ENCODE measurements at places on chromosomes 7 and 10.

- DNase-seq = no peak
These were observed 36.6 kb upstream of the FMC1 start for GRCh38 chr7:139304517-139304916.

- DNase-seq = no peak
These were observed 873.5 kb downstream of the REEP3 start for GRCh38 chr10:64394744-64395143.

GRCh38 chr10:55274367-55274766 is 473.3 kb upstream of the PCDH15 start:
- peak; percentile 14 for DNase-seq

DNA sequence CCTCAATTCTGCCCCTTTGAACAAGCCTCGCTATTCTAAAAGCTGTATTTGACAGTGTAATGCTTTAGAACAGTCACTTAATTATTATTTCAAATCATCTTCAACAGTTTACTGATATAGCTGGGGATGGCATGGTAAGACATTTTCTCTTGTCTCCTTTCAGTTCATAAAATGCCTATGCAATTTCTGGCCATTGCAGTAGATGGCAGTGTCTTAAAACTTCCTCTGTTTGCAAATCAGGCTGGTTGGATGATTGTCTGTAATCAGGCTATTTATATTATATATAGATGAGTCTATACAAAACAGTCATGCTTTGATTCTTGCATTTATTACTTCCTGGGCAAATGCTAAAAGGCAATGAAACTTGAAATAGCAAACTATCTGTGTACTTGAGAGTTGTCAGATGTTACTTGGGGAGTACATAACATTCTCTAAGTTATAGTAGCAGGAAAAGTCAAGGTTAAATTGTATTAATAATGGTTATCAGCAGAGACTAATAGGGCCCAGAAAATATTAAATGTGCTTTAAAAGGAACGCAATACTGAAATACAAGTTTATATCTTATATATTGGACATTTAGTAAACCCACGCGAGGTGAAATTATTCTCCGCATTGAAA is 55.5 kb upstream of the LHFPL3 start:
- DNase-seq = peak; percentile 87

GRCh38 chr7:116906391-116906790 is 44.0 kb downstream of the CAPZA2 start:
- no peak for DNase-seq

- no peak for DNase-seq
These were observed 2.0 kb downstream of the THSD7A start for GRCh38 chr7:11829954-11830353.

GRCh38 chr7:27842094-27842692 is 102.2 kb downstream of the TAX1BP1 start:
- no peak for DNase-seq

- no peak for DNase-seq
These were observed 17.2 kb downstream of the RUNDC3B start for GRCh38 chr7:87645446-87645845.

DNA sequence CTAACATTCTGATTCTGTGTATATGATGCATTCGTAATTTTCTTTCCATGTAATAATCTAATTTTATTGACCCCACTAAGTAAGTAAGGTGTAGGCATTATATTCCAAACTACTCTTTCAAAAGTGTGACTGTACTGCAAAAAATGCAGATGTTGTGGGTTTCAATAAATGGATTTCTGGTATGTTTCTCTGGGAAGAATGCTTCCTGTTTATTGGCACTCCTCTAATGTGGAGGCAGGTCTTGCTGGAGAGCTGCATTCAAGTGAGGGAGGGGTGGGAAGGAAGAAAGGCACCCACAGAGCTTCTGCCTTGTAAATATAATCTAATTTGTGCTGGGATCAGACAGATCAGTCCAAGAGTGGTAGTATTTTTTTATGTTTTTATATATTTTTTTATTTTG is 23.9 kb downstream of the ST7 start:
- DNase-seq = no peak

DNA sequence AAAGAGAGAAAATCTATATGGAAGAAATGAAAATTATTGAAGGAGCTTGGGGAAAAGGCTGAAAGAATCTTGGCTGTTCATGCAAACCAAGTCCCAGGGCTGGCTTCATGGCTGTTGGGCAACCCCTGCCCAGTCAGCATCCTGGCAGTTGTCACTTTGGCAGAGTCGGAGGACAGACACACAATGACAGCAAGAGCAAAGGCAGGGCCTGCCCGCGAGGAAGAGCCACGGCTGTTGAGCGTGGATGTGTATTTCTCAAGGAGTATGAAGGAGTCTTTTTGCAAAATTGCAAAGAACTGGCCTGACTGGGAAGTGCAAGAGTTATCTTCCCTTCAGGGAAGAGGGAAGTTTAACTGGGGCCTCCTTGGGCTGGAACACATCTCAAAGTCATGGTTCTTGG is 11.7 kb downstream of the PTPRE start:
- no peak for DNase-seq

- peak; percentile 65 for DNase-seq
These were observed 62.9 kb upstream of the FAM171A1 start for GRCh38 chr10:15433850-15434537.

DNA sequence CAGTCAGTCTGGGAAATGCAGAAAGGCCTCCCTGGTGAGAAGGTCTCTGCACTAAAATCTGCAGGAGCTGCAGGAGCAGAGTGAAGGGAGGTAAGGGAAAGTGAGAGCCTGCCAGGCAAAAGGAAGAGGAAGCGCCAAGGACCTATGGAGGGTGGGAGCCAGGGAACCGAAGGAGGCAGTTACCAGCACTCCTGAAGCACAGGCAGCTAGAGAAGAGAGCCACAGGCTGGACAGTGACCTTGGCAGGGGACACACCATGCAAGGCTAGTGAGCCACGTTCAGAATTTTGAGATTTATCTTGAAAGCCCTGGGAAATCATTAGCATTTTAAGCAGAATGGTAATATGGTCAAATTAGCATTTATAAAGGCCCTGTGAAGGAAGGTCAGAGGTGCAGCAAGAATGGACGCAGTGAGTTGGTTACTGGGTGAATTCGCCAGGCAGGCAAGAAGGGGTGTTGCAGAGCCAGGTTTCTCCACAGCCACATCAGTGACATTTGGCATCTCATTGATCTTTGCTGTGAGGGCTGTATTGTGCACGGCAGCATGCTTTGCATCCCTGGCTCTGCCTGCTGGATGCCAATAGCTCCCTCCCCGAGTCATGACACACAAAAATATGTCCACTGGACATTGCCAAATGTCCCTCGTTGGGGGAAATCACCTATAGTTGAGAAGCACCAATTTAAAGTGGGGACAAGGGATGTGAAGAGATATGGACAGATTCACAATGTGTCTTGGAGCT is 54.7 kb upstream of the LANCL2 start:
- DNase-seq = no peak

GRCh38 chr10:46317889-46318288 is 31.1 kb downstream of the ANTXRL start:
- no peak for DNase-seq

GRCh38 chr10:69088471-69088769 is 517 bp downstream of the SRGN start:
- DNase-seq = no peak

DNA sequence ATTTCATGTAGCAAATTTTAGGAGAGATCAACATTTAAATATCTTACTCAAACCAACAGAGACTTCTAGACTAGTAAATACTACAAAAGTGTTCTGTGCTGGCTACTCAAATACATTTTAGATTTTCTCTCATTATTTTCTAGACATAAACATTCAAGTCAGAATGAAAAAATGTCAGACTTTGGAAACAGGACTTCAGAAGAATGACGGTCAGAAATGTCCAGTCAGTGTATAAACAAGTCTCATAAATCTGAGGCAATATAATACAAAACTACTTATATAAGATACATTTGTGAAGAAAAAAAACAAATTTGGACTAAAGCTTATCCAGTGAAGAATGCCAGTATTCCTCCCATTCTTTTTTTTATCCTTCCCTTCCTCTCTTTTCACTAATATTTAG is 25.9 kb downstream of the RNLS start:
- DNase-seq = no peak

- no peak for DNase-seq
These were observed 117.3 kb downstream of the FAM53B start for GRCh38 chr10:124626759-124627380.

DNA sequence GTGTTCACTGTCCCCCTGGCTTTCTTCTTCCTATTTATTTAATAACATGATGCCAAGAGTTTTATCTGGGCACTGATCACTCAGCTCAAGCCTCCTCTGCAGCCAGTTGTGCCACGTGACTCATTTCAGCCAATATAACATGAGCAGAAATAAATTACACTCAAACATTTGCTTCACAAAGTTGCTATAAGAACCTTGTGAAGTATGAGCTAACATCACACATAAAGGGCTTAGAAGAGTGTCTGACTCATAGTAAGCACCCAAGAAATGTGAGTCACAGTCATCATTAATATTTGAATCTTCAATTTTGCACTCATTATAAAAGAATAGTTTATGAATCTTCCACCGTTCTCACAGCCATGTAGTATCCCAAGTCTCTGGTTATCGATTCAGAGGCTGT is 414.6 kb upstream of the NPVF start:
- DNase-seq = peak; percentile 58

- no peak for DNase-seq
These were observed 2.4 kb downstream of the SFMBT2 start for GRCh38 chr10:7408291-7409044.

GRCh38 chr10:119608316-119609155 is 11.8 kb upstream of the TIAL1 start:
- peak; percentile 81 for DNase-seq

DNA sequence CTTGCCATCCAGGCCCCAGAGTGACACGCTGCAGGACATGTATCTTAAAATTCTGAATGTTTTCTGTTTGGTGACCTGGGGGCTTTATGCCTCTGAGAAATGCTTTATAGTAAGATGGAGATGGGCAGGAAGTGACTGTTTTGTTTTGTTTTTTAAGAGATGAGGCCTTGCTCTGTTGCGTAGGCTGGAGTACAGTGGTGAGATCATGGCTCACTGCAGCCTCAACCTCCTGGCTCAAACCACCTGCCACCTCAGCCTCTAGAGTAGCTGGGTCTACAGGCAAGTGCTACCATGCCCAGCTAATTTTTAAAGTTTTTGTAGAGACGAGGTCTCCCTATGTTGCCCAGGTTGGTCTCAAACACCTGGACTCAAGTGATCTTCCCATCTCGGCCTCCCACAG is 20.6 kb downstream of the ZNF777 start:
- no peak for DNase-seq

DNA sequence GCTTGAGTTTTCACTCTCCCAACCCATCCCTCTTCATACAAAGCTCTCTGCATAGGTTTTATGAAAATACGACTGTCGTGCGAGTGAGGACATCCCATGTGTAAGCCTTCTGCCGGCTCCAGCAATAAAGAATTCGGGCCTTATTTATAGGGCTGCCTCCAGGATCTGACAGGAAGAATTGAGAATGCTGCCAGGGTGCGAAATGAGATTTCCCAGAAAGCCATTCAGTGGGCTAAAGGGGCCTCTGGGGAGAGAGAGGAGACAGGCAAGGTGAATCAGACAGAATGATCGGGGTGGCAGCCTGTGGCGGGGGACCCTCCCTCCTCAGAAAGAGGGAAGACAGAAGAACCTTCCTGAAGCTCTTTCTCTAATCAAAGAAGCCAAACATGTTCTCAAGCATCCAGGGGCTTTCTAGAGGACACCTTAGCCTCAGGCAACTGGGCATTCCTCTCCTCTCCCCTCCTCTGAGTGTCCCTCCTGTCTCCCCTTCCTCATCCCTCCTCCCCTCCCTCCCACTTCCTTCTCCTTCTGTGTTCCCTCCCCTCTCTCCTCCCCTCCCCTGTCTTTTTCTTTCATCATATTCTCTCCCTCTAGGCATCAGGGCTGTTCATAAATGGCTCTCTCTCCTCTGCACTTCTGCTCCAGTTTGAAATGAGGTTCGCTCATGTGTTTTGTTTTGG is 410.9 kb downstream of the TYW1 start:
- no peak for DNase-seq

DNA sequence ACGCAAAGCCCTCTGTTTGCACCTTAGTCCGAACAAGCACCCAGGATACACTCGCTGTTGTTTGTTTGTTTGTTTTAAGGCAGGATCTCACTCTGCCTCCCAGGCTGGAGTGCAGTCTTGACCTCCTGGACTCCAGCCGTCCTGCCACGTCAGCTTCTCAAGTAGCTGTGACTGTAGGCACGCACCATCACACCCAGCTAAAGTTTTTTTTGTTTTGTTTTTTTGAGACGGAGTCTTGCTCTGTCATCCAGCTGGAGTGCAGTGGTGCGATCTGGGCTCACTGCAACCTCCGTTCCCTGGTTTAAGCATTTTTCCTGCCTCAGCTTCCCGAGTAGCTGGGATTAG is 76.8 kb downstream of the CTBP2 start:
- DNase-seq = peak; percentile 13

- DNase-seq = no peak
These were observed 79.1 kb upstream of the TNRC18 start for GRCh38 chr7:5502721-5503243.

GRCh38 chr10:80529604-80530003 is 8.1 kb upstream of the SH2D4B start:
- no peak for DNase-seq

All from DMS53 (cell line).